AG04449 (cell line): ENCODE measurements at places on chromosomes 5 and 9.

- no peak for DNase-seq
These were observed 5.5 kb upstream of the SET start for GRCh38 chr9:128683340-128684064.

DNA sequence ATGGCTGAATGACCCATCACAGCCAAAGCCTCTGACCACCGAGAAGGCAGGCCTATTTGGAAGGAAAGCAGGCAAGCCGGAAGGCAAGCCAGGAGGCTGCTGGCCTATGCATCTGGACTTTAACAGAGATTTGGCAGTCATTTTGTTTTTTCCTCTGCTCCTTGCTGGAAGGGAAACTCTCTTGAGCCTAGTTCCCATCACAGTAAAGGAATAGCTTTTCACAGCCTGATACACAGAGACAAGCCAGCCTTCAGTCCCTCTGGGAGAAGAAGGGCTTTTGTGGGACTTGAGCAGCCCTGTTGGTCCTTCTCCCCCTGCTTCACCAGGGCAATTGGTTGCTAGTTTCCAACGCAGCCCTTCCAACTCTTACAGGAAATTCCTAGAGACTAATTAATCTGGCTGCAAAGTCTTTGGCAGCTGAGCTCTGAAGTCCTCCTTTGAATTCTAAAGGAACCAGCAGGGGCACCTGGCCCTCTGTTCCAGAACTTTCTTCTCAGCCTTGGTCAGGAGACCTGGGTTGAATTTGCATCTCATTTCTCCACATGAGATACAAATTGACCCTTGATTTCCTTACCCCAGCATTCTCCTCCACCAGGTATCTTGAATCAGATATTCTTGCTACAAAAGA is 157.3 kb upstream of the EPB41L4A start:
- no peak for DNase-seq

DNA sequence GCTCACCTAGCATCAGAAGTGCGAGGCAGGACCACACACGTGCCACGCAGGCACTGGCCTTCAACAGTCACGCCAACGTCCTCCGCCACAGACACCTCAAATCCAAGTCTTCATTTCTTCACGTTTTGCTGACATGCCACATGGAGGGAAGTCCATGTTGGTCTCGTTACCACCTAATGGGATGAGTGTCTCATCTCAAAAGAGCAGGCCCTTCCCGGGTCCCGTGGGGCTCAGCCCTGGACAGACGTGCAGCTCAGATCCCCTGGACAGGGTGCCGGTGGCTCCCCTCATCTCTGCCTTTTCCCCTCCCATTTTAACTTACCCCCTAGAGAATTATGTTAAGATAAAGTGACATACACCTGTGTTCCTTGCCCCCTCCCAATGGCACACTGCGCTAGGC is 76.8 kb downstream of the MRPL36 start:
- DNase-seq: no peak

DNA sequence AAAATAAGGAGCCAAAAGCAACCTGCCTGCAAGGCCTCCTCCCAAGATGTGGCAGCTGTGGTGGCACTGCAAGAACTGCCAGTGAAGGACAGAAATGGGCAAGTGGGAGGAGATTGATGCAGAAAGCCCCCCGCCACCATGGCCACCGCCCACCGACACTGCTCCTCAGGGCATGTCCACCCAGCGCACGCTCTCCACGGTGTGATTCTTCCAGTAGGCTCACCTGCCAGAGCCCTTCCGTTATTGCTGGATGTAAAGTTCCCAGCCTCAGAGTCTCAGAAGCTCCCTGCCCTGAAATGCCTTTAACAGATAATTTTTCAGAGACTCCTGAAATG is 155.2 kb upstream of the PHYKPL start:
- DNase-seq: no peak
